ENCODE measurements at places on chromosomes 1 and 21.

- DNase-seq = no peak
These were observed 82.8 kb downstream of the EXTL2 start for GRCh38 chr1:100811808-100812207.

DNA sequence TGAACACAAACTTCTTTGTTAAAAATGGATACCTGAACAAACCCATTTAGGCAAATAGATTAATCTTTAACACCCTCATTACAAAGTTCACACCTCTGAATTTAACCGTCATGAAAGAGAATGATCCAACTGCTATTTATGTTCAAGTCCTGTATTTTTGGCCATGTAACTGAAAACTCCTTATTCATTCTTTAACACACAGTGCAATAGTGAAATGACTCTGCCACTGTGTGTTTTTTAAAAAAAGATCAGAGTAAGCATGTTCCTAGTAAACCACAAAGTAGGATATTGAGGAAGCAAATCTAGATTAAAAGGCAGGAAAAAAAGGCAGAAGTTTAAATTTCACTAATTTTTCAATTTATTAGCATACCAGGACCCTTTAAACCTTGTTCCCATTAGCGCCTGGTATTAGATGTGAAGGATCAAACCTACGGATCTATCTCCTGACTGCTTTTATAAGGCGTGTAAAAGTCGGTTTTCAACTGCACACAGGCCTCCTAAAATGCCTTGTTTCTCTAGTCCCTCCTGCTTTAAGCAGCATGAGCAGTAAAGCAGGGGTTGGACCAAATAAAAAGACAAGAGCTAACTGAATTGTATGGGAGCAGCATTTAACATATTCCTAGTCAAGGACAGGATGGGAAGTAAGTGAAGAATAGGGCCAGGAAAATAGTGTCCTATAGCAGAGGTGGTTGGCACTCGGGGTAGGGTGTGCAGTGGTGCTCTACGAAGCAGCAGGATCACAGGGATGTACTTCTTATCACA is 33.4 kb downstream of the NUCKS1 start:
- DNase-seq = no peak

DNA sequence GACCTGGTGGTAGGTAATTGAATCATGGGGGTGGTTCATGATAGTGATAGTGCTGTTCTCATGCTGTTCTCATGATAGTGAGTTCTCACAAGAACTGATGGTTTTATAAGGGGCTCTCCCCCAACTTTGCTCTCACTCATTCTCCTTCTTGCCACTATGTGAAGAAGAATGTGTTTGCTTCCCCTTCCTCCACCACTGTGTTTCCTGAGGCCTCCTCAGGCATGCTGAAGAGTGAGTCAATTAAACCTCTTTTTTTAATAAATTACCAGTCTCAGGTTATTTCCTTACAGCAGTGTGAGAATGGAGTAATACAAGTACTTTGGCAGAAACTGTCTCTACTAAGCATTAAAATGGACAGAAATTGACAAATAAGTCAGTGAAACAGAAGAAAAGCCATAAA is 21.6 kb downstream of the RAB3GAP2 start:
- no peak for DNase-seq

- peak; percentile 61 for DNase-seq
These were observed 1.5 kb upstream of the PTP4A2 start for GRCh38 chr1:31939484-31940329.

DNA sequence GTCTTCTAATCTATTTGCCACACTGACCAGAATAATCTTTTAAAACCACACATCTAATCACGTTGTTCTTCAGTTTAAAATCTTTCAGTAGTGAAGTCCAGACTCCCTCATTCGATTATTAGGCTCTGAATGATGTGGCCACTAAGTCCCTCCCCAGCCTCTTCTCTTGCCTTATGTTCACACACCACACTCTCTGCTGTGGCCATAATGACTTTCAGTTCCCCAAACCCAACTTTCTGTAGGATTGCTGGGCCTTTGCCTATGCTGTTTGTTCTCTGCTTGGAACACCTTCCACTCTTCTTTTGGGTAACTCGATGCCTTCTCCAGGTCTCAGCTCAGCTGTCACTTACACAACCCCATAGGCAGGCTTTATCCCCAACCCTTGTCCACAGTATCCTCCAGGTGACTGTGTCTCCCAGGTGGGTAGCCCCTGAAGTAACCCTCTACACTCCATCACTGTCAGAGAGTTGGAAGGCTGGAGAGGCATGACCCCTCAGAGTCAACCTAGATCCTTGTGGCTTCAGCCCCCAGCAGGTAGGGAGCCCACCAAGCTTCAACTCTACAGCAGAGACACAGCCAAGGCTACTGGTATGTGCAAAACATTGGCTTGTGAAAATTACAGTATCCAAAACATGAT is 8.4 kb upstream of the SLC37A1 start:
- DNase-seq = no peak

DNA sequence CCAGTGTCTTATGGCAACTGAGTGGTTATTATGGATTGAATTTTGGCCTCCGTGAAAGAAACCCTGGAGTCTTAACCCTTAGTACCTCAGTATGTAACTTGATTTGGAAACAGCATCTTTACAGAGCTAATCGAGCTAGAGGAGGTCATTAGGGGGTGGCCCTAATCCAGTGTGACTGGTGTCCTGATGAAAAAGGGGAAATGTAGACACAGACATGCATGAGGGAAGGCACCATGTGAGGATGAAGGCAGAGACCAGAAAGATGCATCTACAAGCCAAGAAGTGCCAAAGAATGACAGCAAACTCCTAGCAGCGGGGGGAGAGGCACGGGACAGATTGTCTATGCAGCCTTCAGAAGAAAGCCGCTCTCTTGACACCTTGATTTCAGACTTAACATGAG is 14.7 kb downstream of the DOP1B start:
- no peak for DNase-seq

- no peak for DNase-seq
These were observed 6.2 kb upstream of the MARK1 start for GRCh38 chr1:220521778-220522177.

DNA sequence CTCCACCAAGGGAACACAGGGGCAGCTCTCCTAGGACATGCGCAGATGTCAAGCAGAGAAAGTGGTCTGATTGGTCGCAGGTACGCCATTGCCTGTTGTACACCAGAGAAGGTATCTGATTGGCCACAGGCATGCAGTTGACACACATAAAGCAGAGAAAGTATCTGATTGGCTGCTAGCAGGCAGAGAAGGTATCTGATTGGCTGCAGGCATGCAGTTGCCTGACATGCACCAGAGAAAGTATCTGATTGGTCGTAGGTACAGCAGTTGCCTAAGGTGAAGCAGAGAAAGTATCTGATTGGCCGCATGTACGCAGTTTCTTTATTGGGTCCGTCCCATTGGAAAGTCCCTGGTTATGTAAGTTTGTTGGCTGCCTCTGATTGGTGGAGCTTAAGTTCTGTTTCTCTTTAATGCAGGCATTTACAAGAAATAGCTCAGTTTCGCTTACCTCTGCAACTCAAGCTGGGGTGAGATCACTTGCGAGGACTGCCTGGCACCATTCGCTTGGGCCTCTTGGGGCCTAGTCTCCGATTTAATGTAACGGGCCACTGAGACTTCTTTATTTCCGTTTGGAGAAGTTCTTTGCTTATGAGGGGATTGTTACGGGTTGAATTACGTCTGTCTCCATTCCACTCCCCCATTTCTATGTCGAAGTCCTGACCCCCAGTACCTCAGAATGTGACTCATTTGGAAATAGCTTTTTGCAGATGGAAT is 74.2 kb downstream of the SIK1 start:
- no peak for DNase-seq

GRCh38 chr1:34988147-34988546 is 3.0 kb upstream of the TMEM35B start:
- no peak for DNase-seq

DNA sequence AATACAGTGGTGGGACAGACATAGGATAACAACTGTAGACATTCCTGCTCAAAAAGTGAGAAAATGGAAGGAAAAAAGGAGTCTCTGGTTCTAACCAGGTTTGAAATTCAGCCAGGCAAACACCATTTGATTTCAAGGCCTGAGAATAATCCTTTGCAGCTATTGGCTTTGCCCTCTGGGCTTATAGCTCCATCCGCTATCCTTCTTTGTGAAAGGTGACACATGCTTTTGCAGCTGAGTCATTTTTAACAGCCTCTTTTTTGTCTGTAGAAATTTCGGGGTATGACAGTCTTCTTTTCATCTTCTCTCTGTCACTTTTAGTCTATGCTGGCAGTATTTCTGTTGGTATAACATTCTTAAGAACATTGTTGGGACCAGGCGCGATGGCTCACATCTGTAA is 16.2 kb downstream of the SDHC start:
- DNase-seq = no peak

DNA sequence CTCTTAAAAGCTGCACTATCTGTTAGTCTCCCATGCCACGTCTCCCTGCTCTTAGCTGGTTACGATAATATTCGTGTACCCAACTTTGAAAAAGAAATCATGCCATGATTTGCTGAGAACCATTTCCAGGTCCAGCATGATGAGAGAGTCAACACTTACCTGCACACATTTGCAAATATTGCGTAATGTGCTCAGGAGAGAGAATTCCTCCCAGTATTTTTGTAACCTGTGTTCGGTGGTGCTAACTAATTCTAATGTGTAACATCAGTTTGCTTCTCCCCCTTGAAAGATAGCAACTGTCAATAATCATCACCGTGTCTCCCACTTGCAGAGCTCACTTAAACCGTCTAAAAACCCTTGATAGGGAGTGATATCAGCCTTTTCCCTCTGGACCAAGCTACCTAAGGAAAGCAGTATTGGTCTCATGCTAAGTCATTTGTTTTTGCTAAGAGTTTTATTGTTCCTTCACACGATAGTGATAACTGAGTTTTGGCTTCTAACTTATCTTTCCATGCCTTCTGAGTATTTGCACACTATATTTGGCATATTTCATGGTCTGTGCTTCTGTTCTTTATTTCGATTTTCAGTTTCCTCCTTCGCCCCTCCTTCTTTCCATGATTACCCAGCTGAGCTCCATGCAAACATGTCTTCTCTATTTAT is 61.1 kb upstream of the IRF2BP2 start:
- no peak for DNase-seq

DNA sequence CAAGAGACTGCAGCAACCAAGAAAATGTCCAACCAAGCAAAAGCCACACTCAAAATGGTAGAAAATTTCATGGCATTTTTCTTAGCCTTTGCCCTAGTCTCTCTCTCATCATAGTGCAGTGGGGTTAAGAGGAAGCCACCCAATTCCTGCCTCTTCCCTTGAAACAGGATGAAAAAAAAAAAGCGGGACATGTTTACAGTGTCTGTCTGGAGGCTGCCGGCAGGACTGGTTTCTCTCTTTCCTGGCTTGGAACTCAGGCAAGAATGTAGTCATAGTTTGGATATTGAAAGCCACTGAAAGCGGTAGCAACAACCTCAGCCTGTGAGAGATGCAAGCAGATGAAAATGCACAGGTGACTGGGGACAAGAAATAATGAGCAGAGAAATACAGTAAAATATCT is 13.3 kb upstream of the TNFSF18 start:
- DNase-seq = no peak

DNA sequence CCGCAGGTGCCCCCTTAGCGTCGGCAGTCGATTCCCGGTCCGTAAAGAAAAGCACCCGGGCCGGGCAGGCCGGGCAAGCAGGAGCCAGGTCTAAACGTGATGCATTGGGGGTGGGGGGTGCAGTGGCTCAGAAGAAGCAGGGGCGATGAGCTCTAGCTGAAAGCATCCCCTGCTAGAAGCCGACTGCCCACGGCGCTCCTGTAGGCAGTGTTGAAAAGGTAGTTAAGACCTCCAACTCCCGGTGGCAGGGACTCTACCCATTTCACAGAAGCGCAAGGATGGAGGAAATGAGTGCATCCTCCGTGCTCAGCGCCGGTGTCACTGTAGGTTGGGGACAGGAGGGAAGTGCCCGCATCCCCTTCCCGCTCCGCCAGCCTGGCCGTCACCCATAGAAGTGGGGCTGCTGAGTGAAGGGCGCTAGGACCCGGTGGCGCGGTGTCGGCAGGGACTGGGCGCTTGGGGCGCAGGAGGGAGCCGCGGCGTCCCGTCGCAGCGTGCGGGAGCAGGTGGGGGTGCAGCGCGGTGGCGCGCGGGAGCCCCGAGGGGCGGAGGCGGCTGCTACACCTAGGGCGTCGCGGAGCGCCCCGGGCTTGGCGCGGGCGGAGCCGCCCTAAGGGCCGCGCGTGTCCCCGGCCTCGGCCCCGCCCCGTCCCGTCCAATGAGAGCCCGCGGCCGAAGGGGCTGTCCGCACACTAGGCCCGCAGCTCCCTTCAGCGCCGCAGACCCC is at the start of gene WNT2B:
Gene WNT2B, plus strand, starts transcription at position 688 of the 727 bp plus-strand sequence. CDS start 298 bp downstream, outside the sequence.
- no peak for DNase-seq

GRCh38 chr1:89842567-89843272 is 21.9 kb downstream of the LRRC8D start:
- no peak for DNase-seq

DNA sequence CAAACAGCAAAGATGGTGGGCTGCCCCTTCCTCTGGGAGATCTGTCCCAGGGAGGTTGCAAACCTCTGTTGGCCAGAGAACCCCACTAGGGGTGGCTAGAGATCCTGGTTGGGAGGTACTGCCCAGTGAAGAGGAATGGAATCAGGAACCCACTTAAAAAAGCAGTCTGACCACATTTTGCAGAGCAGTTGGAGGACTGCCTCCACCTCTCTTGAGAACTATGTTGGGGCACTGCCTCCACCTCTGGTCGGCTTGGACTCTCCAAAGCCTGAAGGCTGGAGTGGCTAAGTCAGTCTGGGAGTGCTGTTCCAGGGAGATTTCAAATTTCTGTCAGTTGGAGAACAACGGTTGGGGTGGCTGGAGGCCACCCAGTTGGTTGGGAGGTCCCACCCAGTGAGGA is 58.6 kb downstream of the TNFSF4 start:
- no peak for DNase-seq

GRCh38 chr1:203091761-203092330 is 6.0 kb upstream of the MYOG start:
- no peak for DNase-seq

DNA sequence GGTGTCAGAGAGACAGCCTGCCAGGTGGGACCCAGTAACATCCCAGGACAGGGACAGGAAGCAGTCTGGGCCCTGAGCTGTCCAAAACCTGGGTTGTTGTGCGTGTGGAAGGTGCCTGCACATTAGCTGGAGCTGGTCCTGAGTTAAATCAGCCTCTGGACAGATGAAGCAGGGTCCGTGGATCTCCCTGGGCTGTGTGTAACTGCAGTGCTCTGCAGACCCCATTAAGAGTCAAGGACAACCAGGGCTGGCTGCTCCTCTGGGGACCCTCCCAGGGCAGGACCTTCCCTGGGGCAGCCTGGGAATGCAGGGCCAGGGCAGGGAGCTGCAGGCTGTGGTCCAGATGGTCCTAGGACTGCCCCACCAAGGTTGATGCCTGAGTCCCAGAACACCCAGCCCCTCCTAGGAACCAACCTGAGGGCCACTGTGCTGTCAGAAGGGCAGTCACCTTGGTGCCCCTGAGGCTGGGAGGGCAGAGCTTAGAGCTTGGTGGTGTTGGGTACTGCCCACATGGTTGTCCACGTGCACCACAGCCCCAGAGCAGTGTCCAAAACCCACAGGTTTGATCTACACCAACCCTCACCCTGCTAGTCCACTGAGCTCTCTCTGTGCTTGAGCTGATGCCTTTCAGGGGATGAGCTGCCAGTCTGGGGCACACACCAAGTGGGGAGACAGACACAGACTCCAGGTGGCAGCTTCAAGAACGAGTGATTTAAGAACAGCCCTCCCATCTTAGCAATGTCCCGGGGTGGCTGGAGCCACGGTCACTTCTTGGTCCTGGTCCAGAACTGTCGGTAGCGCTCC is 2.9 kb downstream of the MRPL55 start:
- no peak for DNase-seq

- DNase-seq = no peak
These were observed 17.3 kb upstream of the TTLL10 start for GRCh38 chr1:1156140-1157032.

All from amniotic stem cell (primary cell).